Endothelial cell (in vitro differentiated cells): ENCODE measurements at places on chromosomes 4 and X. TPM values are rescaled to one million over a fixed set of nuclear protein-coding genes. Genes with fewer than 3 reads are reported as not detected.

The BBS12 gene
- 4.6 TPM for total RNA-seq

The PDCL2 gene
- total RNA-seq, result not detected

The PWWP3B gene
- 0.21 TPM for total RNA-seq

The CLNK gene
- not detected for total RNA-seq

The ARX gene
- not detected for total RNA-seq

The PDZD11 gene
- 54.3 TPM for total RNA-seq

The NPNT gene
- not detected for total RNA-seq

DNA sequence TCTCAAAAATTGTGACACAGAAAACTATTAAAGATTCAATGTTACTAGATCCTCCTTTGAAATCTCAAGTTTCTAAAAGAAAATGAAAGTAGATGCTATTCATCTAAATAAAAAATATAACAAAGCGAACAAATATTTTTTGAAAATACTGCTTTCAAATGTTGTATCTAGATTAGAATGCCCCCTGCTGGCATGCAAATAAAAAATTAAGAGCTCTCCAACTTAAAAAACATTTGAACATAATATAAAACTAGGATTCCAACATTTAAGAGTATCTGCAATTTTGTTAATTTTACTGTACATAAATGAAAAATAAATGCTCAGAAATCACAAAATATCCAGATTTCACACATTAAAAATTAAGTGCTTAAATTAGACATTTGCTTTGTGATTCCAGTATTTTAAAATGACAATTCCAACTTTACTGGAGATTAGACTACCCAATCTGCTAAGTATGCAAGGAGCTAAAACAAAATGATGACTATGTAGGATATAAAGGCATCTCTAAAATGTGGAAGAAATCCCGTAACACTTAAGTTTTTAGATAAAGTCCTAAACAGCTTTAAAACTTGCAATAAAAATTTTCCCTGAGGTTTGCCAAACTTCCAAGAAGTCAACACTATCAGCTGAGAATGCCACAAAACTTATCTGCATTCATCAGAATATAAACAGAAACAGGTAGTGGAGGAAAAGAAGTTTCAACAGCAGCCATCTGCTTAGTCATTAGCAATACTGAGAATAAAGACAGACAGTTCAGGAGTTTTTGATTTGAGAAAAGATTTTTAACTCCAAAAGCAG is 32.7 kb downstream of the DHX15 start:
- H3K4me3 ChIP-seq, result no peak overlapping the region
- no peak for DNase-seq

GRCh38 chr4:8297141-8297601 is 27.6 kb downstream of the HTRA3 start:
- peaks cover 6% of the 10 kb centered on the region for H3K27me3 ChIP-seq
- no peak overlapping the region for H3K4me3 ChIP-seq
- no peak overlapping the region for H3K27ac ChIP-seq

DNA sequence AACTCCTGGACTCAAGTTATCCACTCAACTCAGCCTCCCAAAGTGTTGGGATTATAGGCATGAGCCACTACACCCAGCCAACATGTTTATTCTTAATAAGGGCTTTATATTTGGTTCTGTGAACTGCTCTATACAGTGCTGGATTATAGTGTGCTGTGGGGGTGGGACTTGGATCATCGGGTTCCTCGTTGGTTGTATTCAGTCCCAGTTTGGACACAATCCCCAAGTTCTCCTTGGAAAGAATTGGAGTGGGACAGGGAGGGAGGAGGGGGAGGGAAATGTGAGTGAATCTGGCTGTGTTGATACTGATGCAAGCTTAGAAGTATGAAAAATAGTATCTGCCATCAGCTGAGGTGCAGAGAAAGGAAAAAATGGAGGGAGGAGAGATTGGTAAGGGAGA is 121.3 kb downstream of the KIT start:
- no peak overlapping the region for H3K4me3 ChIP-seq
- H3K4me1 ChIP-seq, result peaks cover 15% of the 10 kb centered on the region
- H3K27ac ChIP-seq, result no peak overlapping the region
- peaks cover 4% of the 10 kb centered on the region for H3K36me3 ChIP-seq
- no peak for DNase-seq

DNA sequence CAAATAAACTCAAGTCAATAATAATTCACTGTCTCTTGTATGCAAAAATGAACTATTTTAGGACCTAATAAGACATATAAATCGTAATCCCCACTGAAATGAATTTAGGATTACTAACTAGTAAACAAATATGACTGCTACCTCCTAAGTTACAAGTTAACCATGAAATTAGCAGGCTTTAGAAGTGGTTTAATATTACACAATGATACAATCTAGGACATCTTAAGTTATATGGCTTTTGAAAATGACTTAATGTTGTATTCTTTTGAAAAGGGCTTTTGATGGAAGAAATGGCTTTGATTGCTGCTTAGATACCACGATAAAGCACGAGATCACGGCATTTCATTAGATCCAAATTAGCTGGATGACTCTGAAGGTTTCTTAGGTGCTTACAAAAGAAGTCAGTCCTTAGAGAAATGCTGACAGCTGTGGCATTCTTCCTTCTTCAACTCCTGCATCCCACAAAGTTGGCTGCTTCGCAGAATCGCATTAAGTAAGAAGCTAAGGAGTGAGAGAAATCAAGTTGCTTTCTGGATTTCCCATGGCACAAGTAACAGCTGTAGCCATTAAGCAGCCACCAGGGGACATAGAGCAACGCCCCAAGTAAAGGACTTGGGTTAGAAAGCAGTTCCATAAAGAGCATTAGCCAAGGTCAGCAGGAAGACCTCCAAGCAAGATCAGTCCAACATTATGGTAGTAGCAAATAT is 6.9 kb downstream of the SLC10A7 start:
- no peaks in the 10 kb centered on the region for H3K27me3 ChIP-seq
- no peak overlapping the region for H3K27ac ChIP-seq
- H3K36me3 ChIP-seq, result no peaks in the 10 kb centered on the region
- peaks cover 4% of the 10 kb centered on the region for H3K4me1 ChIP-seq
- DNase-seq, result no peak
- H3K4me3 ChIP-seq, result no peak overlapping the region

- H3K4me3 ChIP-seq, result no peak overlapping the region
- H3K27me3 ChIP-seq, result no peaks in the 10 kb centered on the region
- H3K27ac ChIP-seq, result no peak overlapping the region
- no peaks in the 10 kb centered on the region for H3K36me3 ChIP-seq
- H3K4me1 ChIP-seq, result peaks cover 4% of the 10 kb centered on the region
These were observed 270.8 kb downstream of the MAPK10 start for GRCh38 chr4:86089053-86089452.

DNA sequence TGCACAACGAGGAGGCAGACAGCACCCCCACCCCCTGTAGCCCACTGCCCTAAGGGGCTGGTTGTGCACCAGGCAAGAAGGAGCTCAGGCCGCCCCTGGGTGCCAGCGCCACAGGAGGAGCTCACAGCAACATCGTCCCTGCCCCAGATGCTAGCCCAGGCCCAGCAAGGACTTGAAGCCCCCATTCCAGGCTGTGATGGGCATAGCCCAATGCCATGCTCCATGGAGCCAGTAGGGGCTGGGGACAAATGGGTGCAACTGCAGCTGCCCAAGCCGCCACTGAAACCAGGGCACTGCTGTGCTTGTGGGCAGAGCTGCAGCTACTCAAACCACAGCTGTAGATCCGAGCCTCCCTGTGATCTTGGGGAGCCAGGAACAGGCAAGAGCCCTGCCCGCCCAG is 241.3 kb upstream of the GIMD1 start:
- no peak for DNase-seq
- no peaks in the 10 kb centered on the region for H3K27me3 ChIP-seq
- H3K4me3 ChIP-seq, result no peak overlapping the region
- no peaks in the 10 kb centered on the region for H3K4me1 ChIP-seq
- H3K27ac ChIP-seq, result no peak overlapping the region
- peaks cover 3% of the 10 kb centered on the region for H3K36me3 ChIP-seq

DNA sequence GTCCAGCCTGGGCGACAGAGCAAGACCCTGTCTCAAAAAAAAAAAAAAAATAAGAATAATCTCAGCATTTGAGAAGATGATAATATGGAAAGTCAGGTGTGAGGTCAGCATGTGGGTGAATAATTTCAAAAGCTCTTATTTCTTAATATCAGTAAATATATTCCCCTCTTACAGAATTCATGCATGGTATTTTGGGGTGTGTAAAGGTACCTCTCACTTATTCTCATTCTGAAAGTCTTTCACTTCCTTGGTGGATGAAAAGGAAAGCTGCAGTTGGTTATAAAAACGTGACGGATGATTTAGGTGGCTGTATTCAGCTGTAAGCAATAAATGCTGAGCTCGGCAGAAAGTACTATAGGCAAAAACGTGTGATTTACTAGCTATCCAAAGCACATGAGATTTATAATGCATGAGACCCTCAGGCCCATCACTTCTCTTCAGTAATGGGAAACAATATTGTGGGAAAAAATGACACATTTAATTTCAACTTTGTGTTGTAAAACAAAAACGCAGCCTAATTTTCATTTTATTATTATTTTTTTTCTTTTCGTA is 353.2 kb upstream of the MAGEB2 start:
- no peaks in the 10 kb centered on the region for H3K27me3 ChIP-seq
- no peak overlapping the region for H3K27ac ChIP-seq
- no peak overlapping the region for H3K4me3 ChIP-seq

GRCh38 chr4:26878794-26879391 is 18.3 kb downstream of the STIM2 start:
- H3K4me3 ChIP-seq, result peak overlapping the region; percentile 20
- H3K36me3 ChIP-seq, result peaks cover 33% of the 10 kb centered on the region
- no peaks in the 10 kb centered on the region for H3K27me3 ChIP-seq
- no peak overlapping the region for H3K27ac ChIP-seq

GRCh38 chr4:130359542-130359941 is 1263.6 kb downstream of the C4orf33 start:
- DNase-seq, result no peak
- no peaks in the 10 kb centered on the region for H3K4me1 ChIP-seq
- H3K36me3 ChIP-seq, result no peaks in the 10 kb centered on the region
- H3K4me3 ChIP-seq, result no peak overlapping the region
- H3K27ac ChIP-seq, result peak overlapping the region; percentile 48
